ENCODE measurements at places on chromosomes 13 and 19.
A peak's percentile ranks its signal among the peaks of the same experiment; 100 is the strongest.

DNA sequence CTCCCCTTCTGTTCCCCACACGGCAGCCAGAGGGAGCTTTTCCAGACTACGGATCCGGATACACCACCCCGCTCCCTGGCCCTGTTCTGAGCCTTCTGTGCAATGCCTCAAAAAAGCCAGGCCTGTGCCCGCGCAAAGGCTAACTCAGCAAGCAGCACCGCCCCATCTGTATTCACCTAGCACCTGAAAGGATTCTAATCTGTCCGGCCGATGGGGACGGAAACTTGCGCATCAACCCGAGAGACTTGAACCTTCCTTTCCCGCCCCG lies 589 bp downstream of the ZBTB45 start:
- DNase-seq, result peak; percentile 57

DNA sequence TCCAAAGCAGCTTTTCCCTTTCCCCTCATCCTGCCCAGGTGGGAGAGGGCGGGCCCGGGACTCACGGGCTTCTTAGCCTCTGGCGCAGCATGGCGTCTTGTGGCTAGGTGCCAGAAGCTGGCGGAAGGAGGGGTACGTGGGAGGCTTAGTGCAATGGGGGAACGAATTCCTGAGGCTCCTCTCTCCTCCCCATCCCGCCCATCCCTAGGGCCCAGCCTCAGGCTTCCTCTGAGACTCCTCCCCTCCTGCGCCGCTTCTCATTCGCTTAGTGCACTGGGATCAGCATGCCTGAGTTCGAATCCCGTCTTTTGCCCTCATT lies 297.8 kb downstream of the ZNF536 start:
- DNase-seq, result no peak

GRCh38 chr13:38381890-38382289 lies 32.2 kb downstream of the UFM1 start:
- no peak for DNase-seq

DNA sequence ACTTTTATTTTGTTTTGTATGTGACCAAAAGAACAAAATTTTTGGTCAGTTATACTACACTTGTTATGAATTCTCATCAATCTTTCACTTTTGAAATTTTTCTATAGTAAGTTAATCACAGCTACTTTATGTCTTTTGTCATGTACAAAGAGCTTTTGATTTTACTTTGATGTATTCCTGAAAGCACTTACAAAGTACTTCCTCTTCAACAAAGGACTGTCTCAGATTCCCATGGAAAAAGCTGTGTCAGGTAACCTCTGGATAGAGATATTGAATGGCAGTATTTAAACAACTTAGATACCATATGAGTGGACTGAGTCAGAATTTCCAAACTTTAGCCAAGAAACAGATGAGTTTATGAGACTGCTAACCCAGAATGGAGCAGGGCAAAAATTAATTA lies 689.3 kb upstream of the ATXN8OS start:
- DNase-seq, result no peak

DNA sequence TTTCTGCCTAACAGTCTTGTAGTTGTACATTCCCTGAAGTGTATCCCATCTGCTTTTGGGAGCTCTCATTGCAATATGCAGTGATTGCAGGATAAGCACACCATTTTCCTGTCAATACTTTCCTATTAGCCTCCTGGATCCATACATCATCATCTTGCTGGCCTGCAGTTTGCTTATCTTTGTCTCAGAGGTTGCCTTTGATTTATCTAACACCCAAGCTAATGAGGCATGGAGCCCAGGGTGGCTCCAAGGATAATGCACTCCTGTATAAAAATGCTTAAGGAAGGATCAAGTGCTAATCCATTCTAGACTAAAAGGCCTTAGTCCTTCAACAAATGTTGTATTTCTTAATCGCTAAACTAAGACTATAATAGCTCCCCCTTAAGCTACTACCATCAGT lies 161.6 kb upstream of the OBI1 start:
- DNase-seq, result no peak

DNA sequence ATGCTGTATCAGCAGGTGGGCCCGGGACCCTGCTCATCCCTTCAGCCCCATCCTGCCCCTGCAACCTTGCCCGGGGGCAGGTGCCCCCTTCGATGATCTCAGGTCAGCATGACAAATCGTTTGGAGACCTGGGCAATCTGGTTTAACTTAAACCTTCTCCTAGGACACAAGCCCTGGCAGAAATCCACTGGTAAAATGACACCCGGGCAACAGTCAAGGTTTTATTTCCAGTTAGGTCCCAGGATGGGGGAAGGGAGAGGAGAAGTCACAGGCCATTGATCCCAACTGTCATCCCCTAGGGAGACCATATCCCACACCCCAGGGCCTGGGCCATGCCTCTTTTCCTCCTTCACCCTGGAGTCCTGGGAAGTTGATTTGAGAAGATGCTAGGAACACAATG lies 1.8 kb upstream of the PLIN5 start:
- DNase-seq, result no peak

- DNase-seq, result no peak
Measured at GRCh38 chr19:16773939-16774338, 54.3 kb downstream of the NWD1 start.

- DNase-seq, result no peak
Measured at GRCh38 chr13:107339209-107339608, 771.3 kb upstream of the ARGLU1 start.

GRCh38 chr13:77893066-77893465 lies 25.6 kb downstream of the EDNRB start:
- no peak for DNase-seq

DNA sequence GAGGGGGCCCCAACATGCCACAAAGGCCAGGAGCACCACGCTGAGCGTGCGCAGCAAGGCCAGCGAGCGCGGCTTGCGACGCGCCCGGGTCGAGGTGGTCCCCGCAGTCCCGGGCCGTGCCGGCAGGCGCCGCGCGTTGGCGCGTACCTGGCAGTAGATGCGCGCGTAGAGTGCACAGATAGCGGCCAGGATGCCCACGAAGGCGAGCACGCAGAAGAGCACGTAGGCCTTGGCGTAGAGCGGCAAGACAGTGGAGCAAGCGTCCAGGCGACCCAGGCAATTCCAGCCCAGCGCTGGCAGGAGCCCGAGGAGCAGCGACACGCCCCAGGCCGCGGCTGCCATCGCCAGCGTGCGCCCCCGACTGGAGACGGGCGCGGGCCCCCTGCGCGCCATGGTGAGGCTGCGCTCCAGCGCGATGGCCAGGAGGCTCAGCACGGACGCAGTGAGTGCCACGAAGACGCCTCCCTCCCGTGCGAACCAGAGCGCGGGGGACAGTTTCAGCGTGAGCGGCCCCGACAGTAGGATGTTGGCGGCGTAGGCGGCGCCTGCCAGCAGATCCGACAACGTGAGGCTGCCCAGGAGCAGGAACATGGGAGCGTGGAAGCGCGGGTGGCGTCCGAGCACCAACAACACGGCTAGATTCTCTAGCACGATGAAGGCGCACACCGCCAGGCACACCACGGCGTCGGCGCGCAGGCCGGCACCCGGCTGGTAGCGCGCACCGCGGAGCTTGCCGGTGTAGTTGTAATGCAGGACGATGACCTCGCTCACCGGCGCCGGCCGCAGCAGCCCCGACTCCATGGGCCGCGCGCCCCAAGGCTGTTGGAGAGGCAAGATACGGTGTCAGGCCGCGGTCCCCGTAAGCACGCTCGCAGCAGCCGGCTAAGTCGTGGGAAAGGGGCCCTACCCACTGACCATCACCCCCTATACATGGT lies 2.8 kb downstream of the S1PR5 start:
- DNase-seq, result no peak

- no peak for DNase-seq
Measured at GRCh38 chr13:51770681-51771417, 33.1 kb downstream of the DHRS12 start.

DNA sequence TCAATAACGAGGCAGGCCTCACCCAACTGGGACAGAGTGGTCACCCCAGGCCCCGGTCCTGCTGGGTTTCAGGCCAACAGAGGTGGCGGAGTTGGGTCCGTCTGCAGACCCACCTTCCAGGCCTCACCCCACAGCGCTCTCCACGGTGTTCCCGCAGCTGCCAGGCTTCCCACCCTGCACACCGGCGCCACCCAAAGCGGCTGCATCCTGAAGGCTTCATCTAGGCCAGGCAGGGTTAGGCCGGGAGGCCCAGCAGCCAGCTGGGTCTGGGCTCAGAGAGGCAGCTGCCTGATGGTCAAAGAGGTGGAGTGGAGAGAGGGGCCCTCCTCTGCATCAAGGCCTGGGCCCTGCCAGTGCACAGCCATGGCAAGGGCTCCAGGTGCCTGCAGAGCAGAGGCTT lies 44.1 kb downstream of the EPSTI1 start:
- no peak for DNase-seq

- no peak for DNase-seq
Measured at GRCh38 chr13:23744315-23744714, 144.9 kb downstream of the MIPEP start.

GRCh38 chr13:46361276-46361934 lies 25.6 kb downstream of the RUBCNL start:
- no peak for DNase-seq

GRCh38 chr13:50882816-50883435 lies 26.7 kb upstream of the RNASEH2B start:
- peak; percentile 70 for DNase-seq

- DNase-seq, result no peak
Measured at GRCh38 chr19:23273022-23273589, 22.9 kb upstream of the ZNF724 start.

GRCh38 chr13:95546919-95547318 lies 5.6 kb upstream of the CLDN10 start:
- DNase-seq, result no peak

GRCh38 chr13:73837147-73837546 lies 297.1 kb downstream of the KLF12 start:
- DNase-seq, result no peak

DNA sequence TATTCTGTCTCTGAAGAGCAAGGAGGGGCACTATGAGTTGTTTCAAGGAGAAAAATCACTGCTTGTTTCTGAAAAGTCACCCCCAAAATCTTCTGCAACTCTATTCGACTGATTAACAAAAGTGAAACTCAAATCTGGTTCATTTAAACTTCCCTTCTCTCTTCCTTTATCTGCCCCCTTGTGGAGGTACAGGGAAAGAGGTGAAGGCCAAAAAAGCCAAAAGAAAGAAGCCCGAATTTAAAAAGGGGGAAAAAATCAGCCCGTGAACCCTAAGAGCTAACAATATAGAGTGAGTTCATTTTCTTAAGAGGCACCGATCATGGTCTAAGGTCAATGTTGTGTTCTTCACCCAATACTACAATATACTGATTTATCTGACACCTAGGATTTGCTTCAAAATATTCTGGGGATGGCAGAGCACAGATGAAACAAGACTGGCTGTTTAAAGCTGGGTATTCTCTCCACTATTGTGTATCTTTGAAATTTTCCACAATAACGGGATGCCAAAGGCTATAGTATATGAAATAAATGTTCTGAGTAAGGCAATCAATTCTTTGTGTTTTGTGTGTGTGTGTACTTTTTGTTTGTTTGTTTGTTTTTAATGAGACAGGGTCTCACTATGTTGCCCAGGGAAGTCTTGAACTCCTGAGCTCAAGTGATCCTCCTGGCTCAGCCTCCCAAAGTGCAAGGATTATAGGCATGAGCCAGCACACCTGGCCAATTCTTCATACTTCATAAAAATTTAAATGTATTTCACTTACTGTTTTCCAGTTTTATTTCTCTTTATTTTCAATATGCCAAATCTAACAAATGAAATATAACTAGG lies 55.0 kb upstream of the EEF1AKMT1 start:
- peak; percentile 13 for DNase-seq

DNA sequence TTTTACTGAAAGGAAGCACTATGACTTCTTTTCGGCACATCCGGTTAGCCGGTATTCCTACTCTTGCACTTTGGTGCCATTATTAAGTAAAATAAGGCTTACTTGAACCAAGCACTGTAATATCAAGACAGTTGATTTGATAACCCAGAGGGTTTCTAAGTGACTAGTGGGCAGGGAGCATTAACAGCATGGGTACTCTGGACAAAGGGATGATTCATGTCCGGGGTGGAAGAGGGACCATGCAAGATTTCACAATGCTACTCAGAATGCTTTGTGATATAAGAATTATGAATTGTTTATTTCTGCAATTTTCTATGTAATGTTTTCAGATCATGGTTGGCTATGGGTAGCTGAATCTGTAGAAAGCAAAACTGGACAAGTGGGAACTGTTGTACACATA lies 282.1 kb downstream of the TDRD3 start:
- no peak for DNase-seq

- DNase-seq, result no peak
Measured at GRCh38 chr13:97249093-97249795, 27.1 kb downstream of the MBNL2 start.

Data from GF-D8 (cell line).